Heart left ventricle (tissue), 16 donors: ENCODE measurements at places on chromosomes 3 and 15.

DNA sequence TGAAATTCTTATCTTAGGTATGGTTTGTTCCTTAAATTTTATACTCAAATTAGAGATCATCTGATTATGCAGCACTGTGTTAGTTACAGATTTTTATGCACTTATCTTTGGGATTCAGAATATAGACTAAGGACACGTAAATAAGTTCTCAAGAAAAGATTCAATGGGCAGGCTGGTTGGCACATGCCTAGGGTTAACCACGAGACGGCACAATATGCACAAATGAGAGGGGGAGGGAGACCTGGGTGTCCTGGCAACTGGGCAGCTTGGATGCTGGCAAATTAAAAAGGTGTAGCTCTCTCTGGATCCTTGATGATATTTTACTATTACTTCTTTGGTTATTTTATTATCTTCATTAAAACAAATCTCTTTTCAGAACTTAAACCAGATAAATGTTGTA, 672 bp downstream of the AADAC start:
- no peaks in the 10 kb centered on the region for H3K36me3 ChIP-seq
- H3K4me1 ChIP-seq, result no peaks in the 10 kb centered on the region
- no peak overlapping the region for H3K4me3 ChIP-seq
- H3K27ac ChIP-seq, result no peak overlapping the region
- H3K27me3 ChIP-seq, result no peaks in the 10 kb centered on the region

- H3K36me3 ChIP-seq, result no peaks in the 10 kb centered on the region
- no peak for DNase-seq
- H3K27me3 ChIP-seq, result no peaks in the 10 kb centered on the region
- no peak overlapping the region for H3K4me3 ChIP-seq
- H3K27ac ChIP-seq, result no peak overlapping the region
Observed at GRCh38 chr15:91316126-91316525, 216.1 kb downstream of the SV2B start.

DNA sequence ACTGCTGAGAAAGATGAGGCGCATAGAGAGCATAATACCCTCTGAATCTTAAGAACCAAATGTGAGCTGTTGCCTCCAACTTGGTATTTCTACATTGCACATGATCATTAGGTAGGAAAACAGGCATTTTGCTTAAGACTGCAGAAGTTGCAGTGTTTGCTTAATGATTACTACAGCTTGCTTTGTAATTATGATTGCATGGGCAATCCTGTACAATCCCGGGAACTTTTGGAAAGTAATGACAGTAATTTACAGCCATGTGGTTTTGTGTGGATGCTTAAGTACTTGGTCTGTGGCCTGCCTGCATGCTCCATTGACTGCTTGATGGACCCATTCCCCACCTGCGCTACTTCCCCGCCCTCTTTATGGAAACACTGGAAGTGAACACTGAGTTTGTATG, 301.1 kb downstream of the DIPK2A start:
- H3K4me3 ChIP-seq, result no peak overlapping the region
- no peak overlapping the region for H3K27ac ChIP-seq
- no peaks in the 10 kb centered on the region for H3K27me3 ChIP-seq
- no peaks in the 10 kb centered on the region for H3K4me1 ChIP-seq
- no peaks in the 10 kb centered on the region for H3K36me3 ChIP-seq
- no peak for DNase-seq

- H3K36me3 ChIP-seq, result peaks cover 12% of the 10 kb centered on the region
- no peaks in the 10 kb centered on the region for H3K27me3 ChIP-seq
- no peak overlapping the region for H3K4me3 ChIP-seq
- peaks cover 24% of the 10 kb centered on the region for H3K4me1 ChIP-seq
- DNase-seq, result no peak
Observed at GRCh38 chr3:48747015-48747615, 30.1 kb upstream of the IP6K2 start.

- H3K4me1 ChIP-seq, result no peaks in the 10 kb centered on the region
- peaks cover 23% of the 10 kb centered on the region for H3K27me3 ChIP-seq
- H3K27ac ChIP-seq, result no peak overlapping the region
- H3K36me3 ChIP-seq, result no peaks in the 10 kb centered on the region
Observed at GRCh38 chr3:13839253-13839652, 40.6 kb downstream of the WNT7A start.

DNA sequence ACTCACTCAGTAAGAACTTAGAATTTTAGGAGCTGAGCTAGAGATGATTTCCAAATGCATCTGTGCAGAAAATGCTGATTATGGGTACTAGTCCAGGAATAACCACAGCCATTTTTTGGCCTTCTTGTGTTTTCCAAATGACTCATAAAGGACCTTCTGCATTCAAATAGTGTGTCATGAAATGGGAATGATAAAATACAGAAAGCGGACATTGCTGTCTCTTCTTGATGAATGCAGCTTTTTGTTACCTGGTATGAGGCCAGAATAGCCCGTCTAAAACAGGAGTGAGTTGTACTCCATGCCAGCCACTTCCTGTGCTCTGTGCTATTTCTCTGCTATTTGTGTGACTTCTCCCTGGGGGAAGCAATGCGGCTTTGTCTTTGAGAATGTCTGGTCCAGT, 20.5 kb upstream of the FRMD5 start:
- no peak overlapping the region for H3K4me3 ChIP-seq
- no peaks in the 10 kb centered on the region for H3K4me1 ChIP-seq
- H3K27me3 ChIP-seq, result peaks cover 16% of the 10 kb centered on the region
- H3K27ac ChIP-seq, result no peak overlapping the region

DNA sequence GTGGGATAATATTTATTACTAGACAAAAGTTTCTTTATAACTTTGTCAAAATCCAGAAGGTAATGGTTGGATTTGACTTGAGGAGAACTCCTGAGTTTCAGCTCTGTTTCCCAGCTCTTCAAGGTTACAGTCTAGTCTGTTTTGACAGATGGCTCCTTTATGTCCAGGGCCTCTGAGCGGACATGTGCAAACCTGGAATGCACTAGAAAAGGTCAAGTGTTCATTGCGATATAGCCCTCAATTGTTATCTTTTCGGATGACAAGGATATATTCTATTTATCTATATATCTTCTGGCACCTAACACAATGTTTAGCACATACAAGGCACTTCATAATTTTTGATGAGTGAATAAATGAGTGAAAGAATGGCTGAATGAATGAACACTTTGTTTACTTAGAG, 513.2 kb upstream of the GOLIM4 start:
- DNase-seq, result no peak
- H3K27me3 ChIP-seq, result no peaks in the 10 kb centered on the region
- no peak overlapping the region for H3K4me3 ChIP-seq
- no peaks in the 10 kb centered on the region for H3K4me1 ChIP-seq
- H3K27ac ChIP-seq, result no peak overlapping the region
- H3K36me3 ChIP-seq, result no peaks in the 10 kb centered on the region

DNA sequence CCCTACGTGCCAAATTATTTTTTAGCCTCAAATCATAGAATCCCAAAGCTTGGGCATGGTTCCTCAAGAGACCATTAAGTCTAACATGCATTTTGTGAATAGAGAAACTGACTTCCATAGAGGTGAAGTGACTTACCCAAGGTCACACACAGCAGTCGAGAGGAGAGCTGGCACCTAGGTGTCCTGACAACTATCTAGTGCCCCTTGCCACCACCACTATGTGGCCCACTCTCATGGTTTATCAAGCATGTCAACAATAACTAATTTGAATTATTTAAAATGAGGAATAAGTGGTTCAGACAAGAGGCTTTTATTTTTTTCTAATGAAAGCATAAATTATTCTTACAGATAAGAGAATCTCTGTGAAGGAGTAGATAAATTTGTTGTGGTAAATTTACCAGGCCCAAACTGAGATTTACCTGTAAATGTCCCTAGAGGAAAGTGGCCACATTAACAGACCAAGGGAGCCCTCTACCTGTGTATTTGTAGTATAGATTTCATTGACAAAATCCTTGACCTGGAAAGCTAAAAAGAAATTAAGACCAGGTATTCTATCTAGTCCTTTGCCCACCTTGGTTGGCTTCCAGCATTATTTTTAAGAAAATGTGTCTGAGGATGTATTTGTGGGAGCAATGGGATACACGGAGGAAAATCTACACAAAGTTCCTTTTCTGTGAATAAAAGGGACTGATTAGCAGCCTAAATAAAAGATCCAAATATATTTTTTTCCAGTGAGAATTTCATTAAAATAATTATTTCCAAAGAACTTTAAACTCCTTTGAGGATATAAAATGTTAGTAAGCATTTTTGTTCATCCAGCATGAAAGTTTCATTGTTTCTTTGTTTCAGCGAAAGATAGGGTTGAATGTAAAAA, 49.1 kb downstream of the IQCH start:
- H3K36me3 ChIP-seq, result no peaks in the 10 kb centered on the region
- no peaks in the 10 kb centered on the region for H3K27me3 ChIP-seq
- no peaks in the 10 kb centered on the region for H3K4me1 ChIP-seq
- no peak overlapping the region for H3K4me3 ChIP-seq
- DNase-seq, result no peak
